Osteoblast (primary cell): ENCODE measurements at places on chromosomes 4 and X. TPM values are rescaled to one million over a fixed set of nuclear protein-coding genes. Genes with fewer than 3 reads are reported as not detected.

GRCh38 chr4:169205075-169205743 is 65.5 kb downstream of the SH3RF1 start:
- no peak overlapping the region for H3K27ac ChIP-seq
- no peak overlapping the region for H3K4me3 ChIP-seq
- H3K36me3 ChIP-seq = peaks cover 5% of the 10 kb centered on the region
- peaks cover 83% of the 10 kb centered on the region for H3K4me1 ChIP-seq
- no peak for DNase-seq

SH3TC1 gene
- total RNA-seq = 3.5 and 3.6 TPM in 2 replicates

DNA sequence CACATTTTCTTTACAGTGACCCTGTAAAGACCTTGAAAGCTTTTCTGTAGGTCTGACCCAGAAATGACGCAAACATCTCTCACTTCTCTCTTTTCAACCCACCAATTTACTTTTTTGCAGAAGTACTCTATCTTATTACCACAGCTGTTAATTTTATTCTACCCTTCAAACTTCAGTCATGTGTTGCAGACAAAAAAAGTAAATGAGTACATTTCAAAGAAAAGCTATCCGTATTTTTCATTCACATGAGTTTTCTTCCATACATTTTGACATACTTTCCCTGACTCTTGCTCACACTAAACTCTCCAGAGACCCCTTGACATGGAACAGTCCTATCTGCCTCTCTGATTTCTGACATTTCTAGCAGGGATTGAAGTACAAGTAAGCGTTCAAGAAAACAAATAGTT is 51.7 kb downstream of the SLC7A11 start:
- H3K27me3 ChIP-seq = no peaks in the 10 kb centered on the region
- H3K4me1 ChIP-seq = no peaks in the 10 kb centered on the region
- no peaks in the 10 kb centered on the region for H3K36me3 ChIP-seq
- no peak overlapping the region for H3K27ac ChIP-seq

DNA sequence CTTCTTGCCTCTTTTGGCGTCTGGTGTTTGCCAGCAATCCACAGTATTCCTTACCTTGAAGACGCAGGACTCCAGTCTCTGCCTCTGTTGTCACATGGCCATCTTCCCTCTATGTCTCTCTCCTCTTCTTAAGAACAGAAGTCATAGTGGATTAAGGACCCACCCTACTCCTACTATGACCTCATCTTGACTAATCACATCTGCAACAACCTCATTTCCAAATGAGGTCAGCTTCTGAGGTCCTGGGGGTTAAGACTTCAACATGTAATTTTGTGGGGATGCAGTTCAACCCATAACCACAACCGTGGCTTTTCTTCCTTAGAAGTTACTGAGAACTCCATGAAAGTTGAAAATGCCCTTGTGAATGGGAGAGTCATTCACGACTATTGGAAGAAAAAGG is 23.3 kb downstream of the TLR8 start:
- peak; percentile 71 for DNase-seq
- no peaks in the 10 kb centered on the region for H3K27me3 ChIP-seq
- no peaks in the 10 kb centered on the region for H3K36me3 ChIP-seq
- H3K27ac ChIP-seq = no peak overlapping the region
- no peak overlapping the region for H3K4me3 ChIP-seq
- no peaks in the 10 kb centered on the region for H3K4me1 ChIP-seq

DNA sequence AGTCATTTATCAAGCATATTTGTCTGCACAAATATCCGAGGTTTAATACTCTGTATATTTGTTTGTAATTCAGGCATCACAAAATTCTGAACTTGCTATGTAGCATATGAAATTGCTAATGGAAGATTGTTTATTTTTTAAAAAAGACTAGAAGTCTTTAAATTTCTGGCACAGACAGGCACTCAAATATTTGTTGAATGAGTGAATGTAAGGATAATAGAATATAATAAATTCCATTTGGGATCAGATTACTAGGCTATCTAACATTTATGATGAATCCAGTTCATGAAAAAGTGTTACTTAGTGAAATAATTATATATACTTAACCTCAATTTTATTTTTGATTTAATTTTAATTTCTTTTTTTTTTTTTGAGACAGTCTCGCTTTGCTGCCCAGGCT is 30.4 kb upstream of the TEC start:
- H3K27me3 ChIP-seq = no peaks in the 10 kb centered on the region
- peaks cover 23% of the 10 kb centered on the region for H3K4me1 ChIP-seq
- no peak for DNase-seq
- no peaks in the 10 kb centered on the region for H3K36me3 ChIP-seq
- no peak overlapping the region for H3K27ac ChIP-seq
- H3K4me3 ChIP-seq = no peak overlapping the region

MAGEC2 gene
- total RNA-seq = not detected in 2 replicates

- H3K36me3 ChIP-seq = no peaks in the 10 kb centered on the region
- no peaks in the 10 kb centered on the region for H3K4me1 ChIP-seq
- no peak overlapping the region for H3K4me3 ChIP-seq
- H3K27ac ChIP-seq = no peak overlapping the region
- DNase-seq = no peak
Measured at GRCh38 chr4:105451346-105451745, 22.5 kb downstream of the PPA2 start.

DNA sequence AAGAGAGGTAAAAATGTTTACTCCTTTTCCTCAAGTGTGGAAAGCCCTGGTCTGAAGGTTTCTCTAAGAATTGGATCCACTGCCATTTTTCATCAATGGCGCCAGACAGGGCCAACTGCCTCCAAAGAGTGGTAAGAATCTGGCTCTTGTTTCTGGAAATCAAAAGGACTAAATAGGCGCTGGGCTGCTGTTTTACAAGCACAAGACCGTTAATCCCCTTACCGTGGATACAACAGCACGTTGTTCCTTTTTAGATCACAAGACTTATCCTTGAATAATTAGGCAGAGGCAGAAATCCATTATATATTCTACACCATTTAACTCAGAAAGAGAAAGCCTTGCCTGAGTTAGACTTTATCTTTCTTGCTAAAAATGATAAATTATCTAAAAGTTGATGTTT is 10.6 kb downstream of the CLTRN start:
- no peak overlapping the region for H3K4me3 ChIP-seq
- no peaks in the 10 kb centered on the region for H3K36me3 ChIP-seq
- no peak for DNase-seq
- no peak overlapping the region for H3K27ac ChIP-seq

RBMXL3 gene
- total RNA-seq = not detected in 2 replicates
